RPMI7951 (cell line): ENCODE measurements at places on chromosomes 3 and 15. TPM values are rescaled to one million over a fixed set of nuclear protein-coding genes. Genes with fewer than 3 reads are reported as not detected.

DNA sequence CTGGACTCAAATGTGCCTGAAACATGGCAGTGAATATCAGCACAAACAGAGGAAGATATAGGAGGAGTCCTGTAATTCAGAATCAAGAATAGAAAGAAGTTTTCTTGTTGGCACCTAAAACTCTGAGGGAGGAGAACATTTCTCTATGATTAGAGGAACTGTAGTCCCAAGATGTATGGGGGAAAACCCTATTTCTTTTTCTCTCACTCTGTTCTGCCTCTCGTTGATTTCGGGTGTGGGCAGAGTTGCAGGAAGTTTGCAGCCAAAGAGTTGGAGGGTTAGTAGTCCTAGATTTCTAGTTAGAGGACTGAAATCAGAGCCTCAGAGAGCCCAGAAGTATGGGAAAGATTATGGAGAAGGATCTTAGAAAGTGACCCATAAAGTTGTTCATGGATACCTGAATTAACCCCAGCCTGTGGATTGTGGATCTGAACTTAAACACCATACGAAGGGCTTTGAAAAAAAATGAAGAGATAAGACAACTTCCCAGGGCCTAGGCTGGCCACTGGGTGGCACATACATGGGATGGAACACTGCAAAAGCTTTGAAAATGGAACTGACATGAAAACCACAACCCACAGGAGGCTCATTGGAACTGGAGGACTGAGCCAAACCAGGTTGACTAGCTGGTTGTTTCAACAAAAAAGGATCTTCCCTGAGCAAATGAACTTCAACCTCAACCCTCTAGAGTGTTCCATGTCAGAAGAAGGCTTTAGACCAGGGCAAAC lies 34.6 kb downstream of the FMN1 start:
- DNase-seq = peak; percentile 68

DNA sequence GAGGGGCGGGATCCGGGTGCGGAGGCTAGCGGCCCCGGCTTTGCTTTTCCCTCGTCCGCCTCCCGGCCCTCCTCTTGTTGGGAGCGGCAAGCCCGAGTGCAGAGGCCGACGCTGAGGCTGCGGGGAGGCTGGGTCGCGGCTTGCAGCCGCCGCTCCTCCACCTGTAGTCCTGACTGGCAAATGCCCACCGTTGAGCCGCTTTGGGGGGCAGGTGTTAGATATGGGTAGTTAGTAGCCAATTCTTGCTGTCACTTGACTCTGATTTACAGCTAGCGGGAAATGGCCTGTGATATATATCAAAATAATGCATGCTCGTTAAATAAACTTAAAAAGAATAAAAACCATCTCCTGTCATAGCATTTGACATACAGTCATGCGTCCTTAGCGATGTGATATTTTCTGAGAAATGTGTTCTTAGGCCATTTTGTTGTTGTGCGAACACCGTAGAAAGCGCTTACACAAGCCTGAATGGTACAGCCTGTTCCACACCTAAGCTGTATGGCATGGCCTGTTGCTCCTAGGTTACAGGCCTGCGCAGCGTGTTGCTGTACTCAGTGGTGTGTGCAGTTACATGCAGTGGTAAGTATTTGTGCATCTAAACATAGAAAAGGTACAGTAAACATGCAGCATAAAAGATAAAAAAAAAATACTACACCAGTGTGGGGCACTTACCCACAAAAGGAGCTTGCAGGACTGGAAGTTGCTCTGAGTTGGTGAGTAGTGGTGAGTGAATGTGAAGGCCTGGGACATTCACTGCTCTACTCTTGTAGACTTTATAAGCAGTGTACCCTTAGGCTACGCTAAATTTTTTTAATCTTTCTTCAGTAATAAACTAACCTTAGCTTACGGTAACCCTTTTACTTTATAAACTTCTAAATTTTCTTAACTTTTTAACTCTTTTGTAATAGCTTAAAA lies 873 bp downstream of the CAPN7 start:
- peak; percentile 37 for DNase-seq

- DNase-seq = no peak
These were observed 111.1 kb downstream of the FBXL22 start for GRCh38 chr15:63708126-63708772.

GRCh38 chr3:60954048-60954447 lies 297.2 kb downstream of the FHIT start:
- DNase-seq = peak; percentile 64

Gene AADACL2
- not detected in 2 replicates for total RNA-seq

DNA sequence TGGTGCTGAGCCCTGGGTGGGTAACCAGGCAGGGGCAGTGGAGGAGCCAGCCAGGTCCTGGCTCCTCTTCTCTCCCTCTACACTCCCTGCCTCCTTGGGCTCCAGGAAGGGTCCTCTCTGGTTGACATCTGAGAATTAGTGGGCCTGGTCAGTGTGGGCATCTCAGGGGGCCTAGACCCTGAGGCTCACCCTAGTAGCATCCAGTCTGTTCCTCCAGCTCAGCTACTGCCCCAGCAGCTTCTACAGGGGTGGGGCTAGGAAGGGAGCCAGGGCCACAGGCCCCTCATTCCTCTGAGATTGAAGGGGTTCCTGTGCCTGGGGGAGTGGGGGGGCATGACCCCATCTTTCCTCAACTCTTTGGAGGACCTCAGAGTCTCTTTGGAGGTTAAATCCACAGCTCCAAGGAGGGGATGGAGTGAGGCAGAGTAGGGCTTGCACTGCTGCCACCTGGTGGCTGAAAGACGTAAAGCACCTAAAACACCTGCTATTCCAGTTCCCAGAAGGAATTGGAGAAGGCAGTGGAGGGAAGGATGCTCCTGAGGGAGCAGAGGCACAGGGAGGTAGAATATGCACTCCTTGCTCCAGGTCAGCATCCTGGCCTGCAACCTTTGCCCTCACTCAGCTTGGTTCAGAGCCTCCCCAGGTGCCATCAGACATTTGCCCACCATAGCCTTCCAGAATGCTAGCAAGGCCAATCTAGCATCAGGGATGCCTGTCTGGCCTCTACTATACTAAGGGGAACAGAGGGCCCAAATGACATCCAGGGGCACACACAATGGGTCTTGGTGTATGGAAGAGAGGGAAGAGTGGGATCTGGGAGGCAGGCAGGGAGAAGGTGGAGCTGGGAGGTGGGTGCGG lies 25.1 kb downstream of the C3orf18 start:
- peak; percentile 55 for DNase-seq
